ENCODE measurements at places on chromosomes 13 and 19.
A peak's percentile ranks its signal among the peaks of the same experiment; 100 is the strongest.

GRCh38 chr13:106630650-106631049 lies 62.7 kb upstream of the ARGLU1 start:
- DNase-seq: no peak

- DNase-seq: no peak
These were observed 409 bp downstream of the FOSB start for GRCh38 chr19:45468159-45468651.

- DNase-seq: no peak
These were observed 7.6 kb upstream of the MATK start for GRCh38 chr19:3793799-3794198.

- no peak for DNase-seq
These were observed 5.6 kb downstream of the PNKP start for GRCh38 chr19:49861541-49862378.

GRCh38 chr13:28268800-28269223 lies 130.5 kb downstream of the PAN3 start:
- no peak for DNase-seq

- peak; percentile 35 for DNase-seq
These were observed 12.7 kb downstream of the CEACAM21 start for GRCh38 chr19:41588497-41589209.

GRCh38 chr13:30690282-30691188 lies 44.8 kb upstream of the ALOX5AP start:
- DNase-seq: no peak

GRCh38 chr19:42528354-42529247 lies at the start of gene CEACAM1:
Gene CEACAM1, minus strand, starts transcription at chr19:42528481. Its CDS starts 107 bp downstream, at chr19:42528374.
- DNase-seq: peak; percentile 44

- no peak for DNase-seq
These were observed 1.2 kb downstream of the ZFP36 start for GRCh38 chr19:39407660-39408391.

GRCh38 chr19:37778613-37779126 lies 716 bp downstream of the ZNF573 start:
- DNase-seq: no peak

DNA sequence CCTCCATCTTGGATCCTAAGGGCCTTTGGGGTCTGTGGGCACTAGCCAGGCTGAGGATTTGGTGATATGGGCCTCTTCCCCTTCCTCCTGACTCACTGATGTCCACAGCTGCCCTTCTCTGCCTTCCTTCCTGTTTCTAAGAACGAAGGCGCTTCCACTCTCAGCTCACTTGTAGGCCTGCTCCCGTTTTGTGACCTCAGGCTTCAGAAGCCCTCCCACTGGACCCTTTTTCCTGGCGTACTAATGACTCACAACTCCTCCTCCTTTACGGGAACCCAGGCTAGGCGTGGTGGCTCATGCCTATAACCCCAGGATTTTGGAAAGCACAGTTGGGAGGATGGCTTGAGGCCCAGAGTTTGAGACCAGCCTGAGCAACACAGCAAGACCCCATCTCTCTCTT lies 55.6 kb downstream of the TMED1 start:
- no peak for DNase-seq

- DNase-seq: no peak
These were observed 64.6 kb upstream of the MYCBP2 start for GRCh38 chr13:77391475-77391874.

- peak; percentile 24 for DNase-seq
These were observed 1096.8 kb upstream of the PCDH20 start for GRCh38 chr13:62512194-62513141.

DNA sequence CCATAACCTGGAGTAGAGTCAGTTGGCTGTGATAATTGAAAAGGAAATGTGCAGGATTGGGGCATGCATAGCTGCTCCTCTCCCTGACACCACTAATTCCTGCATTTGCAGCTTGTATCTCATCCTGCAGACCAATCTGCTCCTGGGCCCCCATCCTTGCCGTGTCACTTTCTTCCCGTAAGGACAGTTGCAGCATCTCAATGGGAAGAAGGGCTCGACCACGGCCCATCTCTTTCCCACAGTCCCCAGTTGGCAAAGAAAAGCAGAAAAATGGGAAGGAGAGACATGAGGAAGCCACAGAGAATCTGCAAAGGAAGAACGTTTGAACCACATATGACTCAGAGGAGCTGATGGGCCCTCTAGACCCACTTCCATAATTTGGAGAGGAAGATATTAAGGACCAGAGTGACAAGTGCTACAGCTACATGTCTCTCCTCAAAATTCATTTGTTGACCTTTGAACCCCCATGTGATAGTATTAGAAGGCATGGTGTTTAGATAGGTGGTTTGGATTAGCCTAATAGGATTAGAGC lies 1.8 kb upstream of the SIGLEC12 start:
- no peak for DNase-seq

DNA sequence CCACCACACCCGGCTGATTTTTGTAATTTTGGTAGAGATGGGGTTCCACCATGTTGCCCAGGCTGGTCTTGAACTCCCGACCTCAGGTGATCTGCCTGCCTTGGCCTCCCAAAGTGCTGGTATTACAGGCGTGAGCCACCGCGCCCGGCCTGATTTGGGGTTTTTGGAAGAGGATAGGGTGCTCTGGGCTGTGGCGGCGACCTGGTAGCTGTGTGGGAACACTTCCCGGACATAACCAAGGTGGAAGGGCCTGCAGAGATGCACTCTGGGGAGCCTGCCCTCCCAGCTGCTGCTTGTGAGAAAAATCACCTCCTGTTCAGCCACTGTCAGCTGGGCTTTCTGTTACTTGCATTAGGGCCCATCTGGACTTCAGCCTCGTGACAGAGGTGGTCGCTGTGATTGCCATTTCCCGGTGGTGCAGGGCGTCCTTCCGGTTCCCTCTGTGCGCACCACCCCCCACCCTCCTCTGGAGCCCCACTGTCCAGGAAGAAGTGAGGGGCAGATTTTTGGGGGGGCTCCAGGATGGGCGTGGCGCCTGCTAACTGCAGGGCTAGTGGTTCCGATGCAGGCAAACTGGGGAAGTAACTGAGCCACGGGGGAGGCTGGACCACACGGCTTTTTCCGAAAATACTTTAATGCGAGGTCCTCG lies 7.5 kb downstream of the IL4I1 start:
- no peak for DNase-seq

DNA sequence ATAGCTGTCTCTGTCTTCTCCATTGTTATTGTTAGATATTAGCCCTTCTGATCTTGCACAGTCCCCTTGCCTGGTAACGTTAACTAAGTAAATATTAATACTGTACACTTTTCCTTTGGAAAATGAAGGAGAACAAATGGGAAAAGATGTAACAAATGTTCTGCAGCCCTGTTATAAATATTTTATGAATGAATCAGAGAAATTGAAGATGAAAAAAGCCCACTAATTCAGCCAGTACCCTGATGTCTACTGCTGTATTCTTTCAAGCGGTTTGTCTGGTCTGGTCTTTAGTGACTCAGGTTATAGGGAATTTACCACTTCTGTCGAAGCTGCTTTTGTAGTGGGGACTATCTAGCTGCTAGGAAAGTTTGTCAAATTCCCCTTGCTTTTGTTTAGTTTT lies 121.0 kb downstream of the COG6 start:
- no peak for DNase-seq

GRCh38 chr19:18735752-18736151 lies 52.3 kb downstream of the CRTC1 start:
- DNase-seq: no peak

- DNase-seq: no peak
These were observed 72.8 kb downstream of the ATP11A start for GRCh38 chr13:112762690-112763080.

DNA sequence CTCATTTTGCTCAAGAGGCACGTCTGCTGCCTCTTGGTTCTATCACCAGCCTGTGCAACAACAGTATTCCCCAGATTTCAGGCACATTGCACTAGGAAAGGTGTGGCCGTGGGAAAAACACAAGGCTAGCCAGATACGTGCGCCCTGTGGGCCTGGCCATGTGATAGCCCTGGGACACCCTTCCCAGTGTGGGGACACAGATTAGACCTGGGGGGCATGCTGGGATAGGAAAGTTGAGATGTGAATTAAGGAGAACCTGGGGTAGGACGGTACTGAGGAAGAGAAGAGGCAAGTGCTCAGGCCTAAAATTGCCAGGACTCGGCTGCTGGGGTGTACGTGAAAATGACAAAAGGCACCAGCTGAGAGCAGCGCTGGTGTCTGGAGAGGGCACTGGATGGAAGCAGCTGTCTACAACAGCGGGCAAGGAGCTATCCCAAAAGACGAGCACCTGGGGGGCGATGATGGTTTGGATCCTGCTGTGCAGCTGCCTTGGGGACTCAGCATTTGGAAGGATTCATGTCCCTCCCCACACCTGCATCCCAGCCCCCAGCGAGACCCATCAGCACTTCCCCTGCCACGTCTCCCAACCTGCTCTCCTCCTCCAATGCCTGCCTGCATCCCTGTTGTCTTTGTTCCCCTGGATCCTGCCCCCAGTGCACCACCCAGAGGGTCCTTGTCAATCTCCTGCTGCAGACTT lies 54.3 kb downstream of the GGACT start:
- no peak for DNase-seq

DNA sequence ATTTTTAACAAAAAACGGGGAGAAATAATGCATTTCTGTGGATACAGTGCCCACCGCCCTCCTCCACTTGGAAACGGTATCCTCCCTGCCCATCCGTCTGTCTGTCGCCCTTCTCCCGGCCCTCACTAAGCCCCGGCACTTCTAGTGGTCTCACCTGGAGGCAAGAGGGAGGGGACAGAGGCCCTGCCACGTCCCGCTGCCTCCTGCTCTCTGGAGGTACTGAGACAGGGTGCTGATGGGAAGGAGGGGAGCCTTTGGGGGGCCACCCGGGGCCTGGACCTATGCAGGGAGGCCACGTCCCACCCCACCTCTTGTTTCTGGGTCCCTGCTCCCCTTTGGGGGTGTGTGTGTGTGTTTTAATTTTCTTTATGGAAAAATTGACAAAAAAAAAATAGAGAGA lies 3.0 kb upstream of the HAMP start:
- no peak for DNase-seq

DNA sequence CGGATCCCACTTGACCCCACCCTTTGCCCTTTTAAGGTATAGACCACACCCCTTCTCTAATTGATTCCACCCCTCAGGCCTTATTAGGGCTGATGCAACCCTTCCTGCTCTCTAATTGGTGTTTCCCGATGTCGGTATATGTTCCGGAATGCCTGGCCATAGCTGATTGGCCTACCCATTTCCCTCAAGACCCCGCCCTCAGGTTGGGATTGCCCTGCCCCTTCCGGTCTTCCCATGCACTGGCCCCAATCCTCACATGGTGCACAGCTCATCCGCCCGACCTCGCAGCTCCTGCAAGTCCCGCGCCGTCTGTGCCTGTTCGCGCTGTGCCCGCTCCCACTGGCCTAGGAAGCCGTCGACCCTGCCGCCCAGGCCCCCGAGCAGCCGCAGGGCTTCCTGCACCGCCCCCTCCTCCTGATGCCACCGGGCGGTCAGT lies 18.1 kb downstream of the TSKS start:
- no peak for DNase-seq

DNA sequence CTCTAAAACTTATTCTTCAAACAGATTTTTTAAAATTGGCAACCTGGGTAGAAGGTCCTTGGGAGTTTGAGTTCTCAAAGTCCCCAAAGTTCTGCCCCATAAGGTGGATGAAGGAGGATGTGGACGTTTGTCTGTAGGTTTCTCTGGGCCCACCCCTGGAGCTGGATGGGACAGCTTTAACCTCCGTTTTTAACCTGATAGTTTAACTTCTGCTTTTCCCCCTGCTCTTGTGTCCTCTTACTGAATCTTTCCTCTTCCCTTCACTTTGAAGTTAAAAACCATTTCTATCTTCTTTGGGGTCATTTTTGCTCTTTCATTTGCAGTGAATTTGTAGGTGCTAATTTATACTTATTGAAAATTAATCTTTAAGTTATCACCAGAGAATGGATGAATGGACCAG lies 79.1 kb downstream of the ESD start:
- DNase-seq: no peak

DNA sequence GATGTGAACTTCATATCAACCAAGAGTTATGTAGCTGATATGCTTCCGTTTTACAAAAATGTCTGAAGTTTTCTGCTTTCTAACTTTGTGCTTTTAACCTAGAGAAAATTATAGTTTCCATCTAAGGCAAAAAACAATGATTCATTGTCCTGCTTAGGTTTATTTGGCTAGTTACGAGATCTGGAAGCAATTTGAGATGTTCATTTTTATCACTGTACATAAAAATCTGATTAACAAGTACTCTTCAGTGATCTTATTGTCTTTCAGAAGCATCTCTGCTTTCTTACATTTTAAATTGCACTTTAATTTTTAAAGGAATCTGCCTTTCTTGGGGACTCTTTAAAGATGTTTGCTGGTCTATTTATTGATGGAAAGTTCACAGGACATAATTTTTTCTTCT lies 188.1 kb downstream of the RFC3 start:
- peak; percentile 16 for DNase-seq

DNA sequence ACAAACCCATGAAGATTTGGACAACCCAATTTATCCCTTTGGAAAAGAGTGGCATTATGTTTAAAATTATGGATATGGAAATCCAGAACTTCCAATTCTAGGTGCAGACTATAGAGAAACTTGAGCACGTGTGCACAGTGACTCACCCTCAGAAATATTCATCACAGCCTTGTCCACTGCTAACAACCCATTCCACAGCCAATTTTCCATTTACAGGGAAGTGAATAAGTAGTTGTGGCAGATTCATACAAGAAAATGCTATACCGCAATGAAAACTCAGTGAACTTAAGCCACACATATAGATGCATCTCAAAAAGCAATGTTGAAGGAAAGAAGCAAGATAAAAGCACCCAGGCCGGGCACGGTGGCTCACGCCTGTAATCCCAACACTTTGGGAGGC lies 133.3 kb downstream of the USP12 start:
- DNase-seq: peak; percentile 63

DNA sequence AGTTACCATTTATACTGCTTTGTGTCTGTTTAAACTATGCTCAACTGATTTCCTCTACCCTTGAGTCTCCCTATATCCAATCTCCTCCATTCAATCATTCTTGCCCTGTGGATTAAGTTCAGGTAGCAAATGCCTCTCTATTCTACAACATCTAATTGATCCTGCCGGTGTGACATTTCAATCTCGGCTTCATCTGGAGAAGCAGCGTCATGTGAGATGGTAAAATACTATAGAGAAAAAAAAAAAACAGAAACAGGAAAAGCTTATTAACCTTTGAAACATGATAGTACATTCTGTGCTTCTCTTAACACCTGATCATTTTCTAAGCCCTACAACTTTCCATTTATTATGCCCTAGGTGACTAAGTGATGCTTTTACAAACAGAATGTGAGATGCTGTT lies 89.4 kb downstream of the KCTD12 start:
- no peak for DNase-seq

DNA sequence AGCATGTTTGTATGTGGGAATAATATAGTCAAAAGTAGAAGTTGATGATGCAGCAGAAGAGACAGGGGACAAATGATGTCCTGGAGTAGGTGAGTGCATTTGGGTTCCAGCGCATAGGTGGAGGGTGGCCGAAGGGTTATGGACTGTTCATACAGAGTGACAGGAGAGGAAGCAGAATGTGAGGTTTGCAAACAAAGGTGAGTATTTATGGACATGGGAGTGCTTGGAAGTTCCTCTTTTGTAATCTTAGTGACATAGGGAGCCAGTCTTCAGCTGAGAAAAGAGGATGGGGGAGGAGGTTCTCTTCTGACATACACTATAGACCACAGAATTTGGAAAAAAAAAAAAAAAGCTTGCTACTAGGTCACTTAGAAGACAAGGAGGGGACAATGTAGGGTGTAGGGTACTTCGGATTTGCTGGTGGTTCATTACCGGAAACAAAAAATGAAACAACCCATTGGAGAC lies 331.6 kb downstream of the DLEU7 start:
- DNase-seq: no peak

- DNase-seq: no peak
These were observed 9.5 kb upstream of the MPV17L2 start for GRCh38 chr19:18183529-18183928.
